ENCODE measurements at places on chromosomes 5 and 9. TPM values are rescaled to one million over a fixed set of nuclear protein-coding genes. Genes with fewer than 3 reads are reported as not detected.

- H3K4me3 ChIP-seq: no peak overlapping the region
- H3K36me3 ChIP-seq: no peaks in the 10 kb centered on the region
- peaks cover 7% of the 10 kb centered on the region for H3K27me3 ChIP-seq
- no peak overlapping the region for H3K27ac ChIP-seq
- no peak for DNase-seq
Observed at GRCh38 chr5:171635028-171635427, 150.6 kb upstream of the SMIM23 start.

DNA sequence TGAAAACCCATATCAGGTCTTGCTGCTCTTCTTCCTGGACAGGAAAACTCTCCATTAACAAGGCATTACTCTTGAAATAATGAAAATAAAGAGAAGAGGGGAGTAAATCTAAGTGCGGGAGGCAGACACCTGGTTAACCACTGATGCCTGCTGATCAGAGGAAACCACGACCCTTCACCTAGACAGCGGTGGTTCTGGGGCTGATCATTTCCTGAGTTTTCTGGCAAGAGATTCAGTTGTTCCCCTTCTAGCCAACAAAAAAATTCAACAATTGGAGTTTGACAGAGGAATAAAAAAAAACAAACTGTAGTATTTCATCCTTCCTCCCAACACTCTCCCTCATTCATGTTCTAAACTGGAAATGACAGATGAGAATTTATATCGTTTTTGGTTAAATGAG lies 3.0 kb downstream of the RLN2 start:
- H3K36me3 ChIP-seq: peaks cover 2% of the 10 kb centered on the region
- no peak for DNase-seq
- H3K27ac ChIP-seq: no peak overlapping the region
- H3K4me1 ChIP-seq: peaks cover 11% of the 10 kb centered on the region

DNA sequence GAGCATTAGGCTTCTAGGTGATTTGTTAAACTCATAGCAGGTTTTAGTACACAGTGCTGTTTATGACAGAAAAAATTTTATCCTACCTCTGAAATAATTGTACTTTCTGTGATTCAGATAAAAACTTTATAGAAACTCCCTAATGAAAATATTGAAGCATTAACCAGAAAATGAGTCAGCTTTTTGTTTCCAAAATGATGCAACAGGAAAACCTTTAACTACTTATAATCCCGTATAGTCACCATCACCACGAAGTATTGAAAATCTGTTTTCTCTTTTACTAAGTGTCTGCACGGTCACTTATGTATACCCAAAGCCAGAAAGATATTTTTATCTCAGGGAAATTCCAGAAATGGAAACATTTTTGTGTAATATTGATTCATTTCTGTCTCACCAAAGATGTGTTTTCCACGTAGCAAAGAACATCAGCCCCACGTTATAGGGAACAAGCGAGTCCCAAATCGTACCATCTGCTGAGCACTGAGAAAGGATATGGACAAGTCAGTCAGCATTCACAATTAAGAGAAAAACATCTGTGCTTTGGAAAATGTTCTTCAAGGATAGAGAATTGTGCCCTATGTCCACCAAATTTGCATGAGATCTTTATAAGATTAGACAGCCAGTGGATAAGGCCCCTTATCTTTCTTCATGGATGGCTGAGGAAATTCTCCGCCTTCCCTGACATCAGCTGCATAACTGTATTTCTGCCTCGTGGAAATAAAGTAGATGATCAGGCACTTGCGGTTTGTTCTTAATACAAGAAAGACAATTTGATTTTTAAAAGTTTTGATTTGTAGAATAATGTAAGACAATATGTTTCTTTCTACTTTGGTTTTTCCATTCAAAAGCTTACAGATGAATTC lies 41.9 kb downstream of the TNFAIP8 start:
- peaks cover 35% of the 10 kb centered on the region for H3K36me3 ChIP-seq
- no peaks in the 10 kb centered on the region for H3K27me3 ChIP-seq
- peaks cover 88% of the 10 kb centered on the region for H3K4me1 ChIP-seq

DNA sequence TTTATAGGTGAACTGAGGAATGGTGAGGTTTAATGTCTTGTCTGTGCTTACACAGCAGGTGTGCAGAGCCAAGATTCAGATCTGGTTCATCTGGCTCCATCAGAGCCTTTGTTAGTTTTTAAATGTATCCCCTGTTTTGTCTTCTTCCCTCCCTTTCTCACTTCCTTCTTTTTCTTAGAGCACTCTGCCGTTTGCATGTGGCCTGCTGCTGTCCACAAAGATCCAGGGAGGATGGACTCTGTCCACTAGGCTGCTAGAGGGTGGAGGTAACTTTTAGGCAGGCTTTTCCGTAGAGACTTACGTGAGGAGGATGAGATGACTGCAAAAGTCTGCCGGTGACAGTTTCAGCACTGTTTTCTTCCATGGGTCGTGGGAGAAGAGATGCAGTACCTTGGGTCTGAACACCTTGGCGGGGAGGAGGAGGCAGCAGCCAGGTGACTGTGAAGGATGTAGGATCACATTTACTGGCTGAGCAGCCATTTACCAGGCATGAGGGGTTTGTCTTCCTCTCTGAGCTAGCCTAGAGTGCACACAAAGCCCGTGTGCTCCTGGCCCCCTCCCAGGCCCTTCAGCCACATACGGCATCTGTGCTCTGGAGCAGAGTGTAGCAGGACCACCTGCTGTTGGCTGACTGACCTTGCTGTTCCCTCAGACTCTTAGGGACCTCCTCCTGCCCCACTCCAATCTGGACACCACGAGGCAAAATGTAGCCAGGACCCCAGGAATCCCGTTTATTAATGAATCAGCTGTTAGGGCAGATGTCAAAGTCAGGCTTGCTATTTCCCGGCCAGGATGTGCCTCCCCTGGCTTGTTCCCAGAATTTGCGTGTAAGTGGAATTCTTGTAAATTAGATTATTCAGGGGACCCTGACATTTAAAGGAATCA lies 1.8 kb downstream of the NTMT1 start:
- peak overlapping the region; percentile 89 for H3K4me3 ChIP-seq
- peaks cover 38% of the 10 kb centered on the region for H3K36me3 ChIP-seq
- H3K4me1 ChIP-seq: peaks cover 67% of the 10 kb centered on the region
- H3K27me3 ChIP-seq: no peaks in the 10 kb centered on the region
- no peak for DNase-seq

GRCh38 chr5:78824831-78825281 lies 160.3 kb downstream of the ARSB start:
- H3K27ac ChIP-seq: no peak overlapping the region
- H3K27me3 ChIP-seq: no peaks in the 10 kb centered on the region
- H3K4me3 ChIP-seq: no peak overlapping the region
- peaks cover 65% of the 10 kb centered on the region for H3K4me1 ChIP-seq
- DNase-seq: no peak

DNA sequence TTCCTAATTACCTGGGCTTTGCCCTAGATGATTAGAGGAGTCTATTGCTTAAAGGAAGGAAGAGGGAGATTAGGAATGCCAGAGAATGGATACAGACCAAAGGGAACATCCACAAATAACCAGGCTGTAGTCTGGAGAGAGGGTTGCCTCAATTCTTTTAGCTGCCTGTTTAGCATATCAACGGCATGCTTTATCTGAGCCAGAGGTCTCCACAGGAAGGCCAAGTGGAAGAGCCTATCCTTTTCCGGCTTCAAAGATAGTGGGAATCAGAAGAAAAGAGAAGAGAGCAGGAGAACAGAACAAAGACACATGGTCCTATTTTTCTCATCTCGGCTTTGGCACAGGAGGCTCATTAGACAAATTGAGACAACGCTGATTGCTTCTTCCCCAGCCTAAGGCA lies 142.4 kb downstream of the NMUR2 start:
- H3K36me3 ChIP-seq: no peaks in the 10 kb centered on the region
- no peaks in the 10 kb centered on the region for H3K4me1 ChIP-seq
- DNase-seq: no peak
- no peaks in the 10 kb centered on the region for H3K27me3 ChIP-seq
- H3K4me3 ChIP-seq: no peak overlapping the region
- no peak overlapping the region for H3K27ac ChIP-seq

DNA sequence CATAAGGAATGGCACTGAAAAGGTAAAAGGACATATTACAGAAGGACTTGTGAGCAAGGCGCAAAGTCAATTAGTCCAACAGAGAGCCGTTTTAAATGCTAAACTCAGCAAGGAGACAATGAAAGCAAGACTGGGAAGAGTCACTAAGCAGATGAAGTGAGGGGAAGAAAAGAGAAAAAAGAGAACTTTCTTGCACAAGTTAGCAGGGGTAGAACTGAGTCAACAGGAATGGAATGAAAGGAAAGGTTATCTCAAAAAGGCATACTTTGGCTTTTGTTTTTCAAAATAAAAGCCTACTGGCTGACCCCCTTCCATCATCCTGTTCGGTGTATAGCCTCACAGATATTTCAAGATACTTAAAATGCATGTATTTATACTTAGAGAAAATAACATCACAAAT lies 75.0 kb downstream of the NR6A1 start:
- no peaks in the 10 kb centered on the region for H3K36me3 ChIP-seq
- no peaks in the 10 kb centered on the region for H3K27me3 ChIP-seq
- no peak overlapping the region for H3K4me3 ChIP-seq
- no peak overlapping the region for H3K27ac ChIP-seq
- no peak for DNase-seq

DNA sequence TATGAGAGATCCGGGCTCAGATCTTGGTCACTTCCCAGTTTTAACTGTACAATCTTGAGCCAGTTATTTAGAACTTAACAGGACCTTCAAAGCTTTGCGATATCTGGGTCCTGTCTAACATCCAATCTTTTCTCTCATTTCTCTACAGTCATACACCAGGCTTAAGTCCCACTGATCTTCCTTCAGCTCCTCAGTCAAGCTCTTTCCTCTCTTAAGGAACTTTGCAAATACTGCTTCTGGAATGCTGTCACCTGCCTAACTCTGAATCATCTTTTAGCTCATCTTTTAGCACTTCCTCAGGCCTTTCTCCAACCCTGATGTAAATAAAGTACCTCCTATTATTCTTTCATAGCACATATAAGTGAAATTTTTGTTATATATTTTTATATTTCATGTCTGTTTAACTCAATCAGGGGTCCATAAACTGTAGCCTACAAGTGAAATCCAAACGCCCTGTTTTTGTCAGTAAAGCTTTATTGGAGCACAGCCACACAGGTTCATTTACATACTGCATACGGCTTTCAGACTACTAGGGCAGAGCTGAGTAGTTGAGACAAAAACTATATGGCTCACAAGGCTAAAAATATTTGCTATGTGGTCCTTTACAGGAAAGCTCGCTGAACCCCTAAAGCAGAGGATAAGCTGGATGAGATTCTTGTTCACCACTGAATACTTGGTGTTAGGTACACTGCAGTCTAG lies 63.5 kb downstream of the MEF2C start:
- H3K27me3 ChIP-seq: no peaks in the 10 kb centered on the region
- DNase-seq: no peak
- peak overlapping the region; percentile 80 for H3K4me3 ChIP-seq

Gene SNCAIP
- not detected for total RNA-seq

Gene GFI1B
- total RNA-seq: 0.07 TPM

Data from activated B cell treated with CpG ODN at 0.5 μM for 24 hours (primary cell).